ENCODE measurements at places on chromosomes 13 and 19.

DNA sequence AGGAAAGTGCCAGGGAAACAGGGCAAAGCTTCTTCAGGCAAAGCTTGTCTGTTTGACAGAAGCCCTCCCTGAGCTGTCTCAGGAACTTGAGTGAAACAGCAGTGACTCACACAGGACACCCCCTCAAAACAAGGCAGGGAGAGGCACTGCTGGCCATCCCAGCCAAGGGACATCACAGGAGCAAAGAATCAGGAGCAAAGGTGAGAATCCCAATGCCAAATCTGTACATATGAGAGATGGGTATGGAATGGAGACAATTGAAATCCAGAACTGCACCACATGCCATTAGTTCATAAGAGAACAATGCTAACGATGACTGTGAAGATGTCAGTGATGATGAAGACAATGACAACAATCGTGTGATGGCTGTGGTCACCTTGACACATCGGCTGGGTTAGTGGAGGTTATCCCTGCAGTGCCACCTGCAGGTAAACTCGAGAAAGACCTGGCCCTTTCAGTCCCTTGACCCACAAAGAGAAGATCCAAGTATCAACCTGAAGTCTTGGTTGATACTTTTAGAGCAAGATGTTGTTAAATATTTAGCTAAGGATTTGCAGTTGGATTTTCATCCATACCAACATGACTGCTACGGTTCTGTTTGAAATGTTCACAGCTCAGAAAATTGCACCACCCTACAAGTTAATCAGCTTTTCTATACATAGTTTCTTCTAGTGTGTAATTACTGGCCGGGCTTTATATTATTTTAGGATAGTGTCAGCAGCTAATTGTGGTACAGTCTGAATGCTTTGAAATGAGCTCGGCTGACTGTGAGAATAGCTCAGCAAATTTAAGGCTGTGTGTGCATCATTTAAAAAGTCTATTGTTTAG lies 42.0 kb upstream of the IPO5 start:
- no peak for DNase-seq

- no peak for DNase-seq
Measured at GRCh38 chr13:72097568-72097967, 230.6 kb upstream of the DACH1 start.

- DNase-seq = no peak
Measured at GRCh38 chr19:21335721-21336120, 6.5 kb upstream of the ZNF708 start.

DNA sequence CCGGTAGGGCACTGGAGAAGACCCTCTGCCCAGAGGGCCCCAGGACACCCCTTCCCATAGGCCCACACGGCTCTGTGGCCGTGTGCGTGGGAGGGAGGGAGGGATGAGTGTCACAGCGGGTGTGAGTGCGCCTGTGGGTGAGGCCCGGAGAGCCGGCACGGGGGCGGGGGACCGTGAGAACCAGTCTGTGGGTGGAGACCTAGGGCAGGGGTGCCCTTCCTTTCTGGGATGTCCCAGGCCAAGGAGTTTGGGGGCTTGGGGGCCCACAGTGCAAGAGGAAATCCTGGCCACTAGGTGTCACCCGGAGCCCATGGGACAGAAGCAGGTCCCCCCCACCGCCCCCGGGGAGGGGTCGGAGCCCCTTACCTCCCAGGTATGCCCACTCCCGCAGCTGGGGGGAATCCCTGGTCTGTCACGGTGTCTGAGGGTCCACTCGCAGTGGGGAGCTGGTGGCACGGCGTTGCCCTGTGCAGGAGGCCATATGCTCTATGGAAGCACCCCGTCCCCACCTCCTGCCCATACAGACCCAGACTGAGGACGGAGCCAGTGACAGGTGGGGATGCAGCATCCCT lies 16.0 kb upstream of the SLC7A10 start:
- DNase-seq = no peak

DNA sequence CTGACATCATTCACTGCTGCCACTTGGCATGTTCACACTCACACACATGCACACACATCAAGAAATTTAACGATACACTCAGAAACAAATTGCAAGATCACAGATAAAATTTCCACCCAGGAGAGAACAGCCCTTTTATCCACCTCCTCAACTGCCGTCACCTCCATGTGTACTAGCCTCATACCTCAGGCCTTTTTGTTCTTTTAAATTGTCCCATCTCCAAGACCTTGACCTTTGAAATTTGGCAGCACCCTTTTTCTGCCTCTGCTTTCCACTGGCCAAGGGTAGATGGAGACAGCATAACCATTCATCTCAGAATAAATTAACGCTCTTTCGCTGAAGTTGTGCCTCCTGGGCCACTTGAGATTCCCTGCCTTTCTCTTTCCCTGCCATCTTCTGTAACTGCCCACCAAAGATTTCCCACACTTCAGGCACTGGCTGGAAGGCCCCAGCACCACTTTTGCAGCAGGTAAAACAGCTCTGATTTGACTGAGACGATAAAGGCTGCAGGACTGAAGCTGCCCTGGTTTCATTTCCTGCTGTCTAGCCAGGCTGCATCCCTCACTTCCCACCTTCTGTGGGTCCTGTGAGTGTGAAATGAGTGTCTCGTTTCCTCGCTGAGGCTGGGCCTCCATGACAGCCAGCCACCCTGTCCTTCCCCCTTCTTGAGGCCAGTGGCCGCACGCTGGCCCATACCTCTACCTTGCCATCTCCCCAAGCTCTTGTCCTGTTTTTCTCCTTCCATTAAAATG lies 39.3 kb downstream of the MBNL2 start:
- DNase-seq = peak; percentile 35

- DNase-seq = no peak
Measured at GRCh38 chr19:3467437-3468198, 12.7 kb downstream of the SMIM24 start.

- no peak for DNase-seq
Measured at GRCh38 chr19:5669212-5669611, 11.1 kb downstream of the MICOS13 start.

- no peak for DNase-seq
Measured at GRCh38 chr13:24651718-24652345, 28.4 kb upstream of the ATP12A start.

GRCh38 chr19:15010501-15011300 lies 31.0 kb upstream of the SLC1A6 start:
- no peak for DNase-seq

DNA sequence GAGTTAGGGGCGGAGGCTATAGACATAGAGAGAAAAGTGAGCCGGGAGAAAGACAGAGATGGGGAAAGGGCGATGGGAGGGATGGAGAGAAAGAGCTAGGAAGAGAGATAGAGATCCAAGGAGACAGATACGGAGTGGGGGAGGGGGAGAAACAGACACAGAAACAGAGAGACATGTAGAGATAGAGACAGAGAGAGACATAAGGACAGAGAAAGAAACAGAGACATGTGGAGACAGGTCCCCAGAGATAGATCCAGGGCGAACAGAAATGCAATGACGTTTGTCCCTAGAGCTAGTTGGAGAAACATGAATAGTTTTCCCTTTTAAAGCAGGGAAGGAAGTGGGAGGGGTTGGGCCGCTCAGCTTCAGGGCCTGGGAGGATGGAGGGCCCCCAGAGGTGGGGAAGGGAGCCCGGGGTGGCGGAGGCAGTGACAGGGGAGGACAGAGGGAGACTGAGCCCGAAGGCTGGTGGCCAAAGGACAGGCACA lies 4.6 kb downstream of the PPP1R14A start:
- no peak for DNase-seq

DNA sequence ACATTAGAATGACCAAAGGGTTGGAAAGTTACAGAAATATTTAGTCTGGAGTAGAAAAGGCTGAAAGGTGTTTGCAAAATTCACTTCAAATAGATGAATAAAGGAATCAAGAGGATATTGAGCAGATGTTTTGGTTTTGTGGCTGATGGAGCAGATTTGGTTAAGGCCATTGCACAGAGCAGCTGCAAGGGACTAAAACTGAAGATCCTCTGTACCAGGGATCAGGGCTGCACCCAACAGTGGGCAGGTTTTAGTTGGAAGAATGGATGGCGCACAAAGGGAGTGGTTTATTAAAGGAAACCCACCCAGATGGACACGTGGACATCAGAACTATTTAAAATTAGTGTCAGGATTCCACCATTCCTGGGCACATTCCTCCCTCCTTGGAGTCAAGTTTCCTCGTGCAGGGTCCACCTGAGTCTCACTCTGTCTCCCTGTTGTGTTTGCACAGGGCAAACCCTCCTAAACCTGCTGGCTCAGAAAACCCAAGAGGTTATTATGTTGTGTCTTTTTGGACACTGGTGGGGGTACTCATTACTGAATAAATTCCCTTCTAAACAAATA lies 9.2 kb upstream of the UBAC2 start:
- DNase-seq = no peak

DNA sequence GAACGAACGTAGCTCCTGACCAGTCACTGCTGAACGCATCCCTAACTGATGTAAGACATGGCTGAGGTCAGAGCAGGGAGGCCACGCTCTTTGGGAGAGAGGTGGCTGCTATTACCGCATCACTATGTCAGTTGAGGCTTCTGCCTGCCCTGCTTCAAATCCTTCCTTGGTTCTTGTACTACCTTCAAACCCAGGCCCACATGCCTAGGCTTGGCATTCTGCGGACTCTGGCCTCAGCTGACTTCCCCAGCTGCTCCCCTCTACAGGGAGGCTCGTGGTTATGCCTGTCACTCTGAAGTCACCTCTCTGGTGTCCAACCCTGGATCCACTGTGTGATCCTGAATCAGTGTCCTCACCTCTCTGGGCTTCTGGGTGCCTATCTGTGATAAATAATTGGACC lies 14.8 kb upstream of the MEIS3 start:
- DNase-seq = no peak

GRCh38 chr19:42148266-42148665 lies 16.0 kb upstream of the POU2F2 start:
- DNase-seq = no peak

GRCh38 chr19:33465371-33465770 lies 56.2 kb downstream of the PEPD start:
- DNase-seq = no peak

- DNase-seq = no peak
Measured at GRCh38 chr19:17936379-17936778, 3.6 kb downstream of the CCDC124 start.

GRCh38 chr19:6413721-6414643 lies 10.6 kb downstream of the KHSRP start:
- no peak for DNase-seq

GRCh38 chr19:4051175-4052101 lies 15.3 kb downstream of the ZBTB7A start:
- no peak for DNase-seq

- DNase-seq = no peak
Measured at GRCh38 chr13:49225223-49226042, 5.3 kb downstream of the MLNR start.

GRCh38 chr13:24162604-24163003 lies 2.1 kb downstream of the SPATA13 start:
- no peak for DNase-seq

DNA sequence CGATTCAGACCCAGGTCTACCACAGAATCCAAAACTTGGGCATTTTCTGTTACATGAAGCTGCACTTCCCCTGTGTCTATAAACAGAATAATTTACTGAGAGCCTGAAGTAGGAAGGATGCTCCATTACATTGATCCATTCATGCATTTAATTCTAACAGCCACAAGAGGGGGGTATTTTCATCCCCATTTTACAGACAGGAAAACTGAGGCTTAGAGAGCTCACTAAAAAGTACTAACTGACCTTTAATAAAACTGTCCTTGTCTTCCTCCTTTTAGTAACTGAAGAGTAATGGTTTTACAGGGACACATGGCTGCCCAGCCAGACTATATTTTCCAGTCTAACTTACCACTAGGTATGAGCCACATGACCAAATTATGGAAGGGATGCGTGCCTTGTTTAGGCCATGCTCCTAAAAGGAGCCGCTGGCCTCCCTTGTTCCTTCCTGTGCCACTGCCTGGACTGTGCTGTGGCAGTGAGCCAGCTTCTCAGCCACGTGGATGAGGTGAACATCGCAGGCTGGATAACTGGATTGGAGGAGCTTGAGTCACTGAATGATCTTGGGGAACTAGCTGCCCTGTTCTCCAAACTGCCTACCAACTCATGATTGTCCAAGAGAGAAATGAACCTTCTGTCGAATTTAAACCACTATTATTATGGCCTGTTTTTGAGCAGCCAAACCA lies 108.3 kb downstream of the DOCK9 start:
- DNase-seq = no peak

DNA sequence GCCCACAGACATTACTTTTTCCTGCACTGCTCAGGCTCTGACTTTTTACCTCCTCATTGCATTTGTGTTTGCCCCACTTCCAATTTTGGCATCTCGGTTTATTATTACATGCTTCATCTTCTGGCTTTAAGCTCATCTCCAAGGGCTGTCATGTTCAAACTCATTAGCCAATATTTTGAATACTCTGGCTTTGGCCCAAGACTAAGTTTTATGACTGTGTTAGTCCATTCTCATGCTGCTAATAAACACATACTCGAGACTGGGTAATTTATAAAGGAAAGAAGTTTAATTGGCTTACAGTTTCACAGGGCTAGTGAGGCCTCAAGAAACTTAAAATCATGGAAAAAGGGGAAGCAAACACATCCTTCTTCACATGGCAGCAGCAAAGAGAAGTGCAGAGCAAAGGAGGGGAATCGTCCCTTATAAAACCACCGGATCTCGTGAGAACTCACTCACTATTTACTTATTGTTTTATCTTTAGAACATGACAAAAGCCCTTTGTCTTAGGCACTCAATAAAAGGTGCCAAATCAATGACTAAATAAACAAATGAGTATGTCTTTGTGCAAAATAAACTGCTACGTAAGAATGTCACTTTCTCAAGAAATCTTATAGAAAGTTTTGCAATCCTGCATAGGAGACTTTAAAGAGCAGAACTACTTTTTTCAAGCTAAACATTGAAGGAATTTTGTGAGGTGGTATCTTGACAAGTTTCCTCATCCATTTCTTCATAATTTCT lies 233.4 kb upstream of the SPRY2 start:
- DNase-seq = no peak

- DNase-seq = no peak
Measured at GRCh38 chr13:45516757-45517156, 52.0 kb downstream of the COG3 start.

- no peak for DNase-seq
Measured at GRCh38 chr19:17703824-17704463, 15.3 kb upstream of the MAP1S start.

DNA sequence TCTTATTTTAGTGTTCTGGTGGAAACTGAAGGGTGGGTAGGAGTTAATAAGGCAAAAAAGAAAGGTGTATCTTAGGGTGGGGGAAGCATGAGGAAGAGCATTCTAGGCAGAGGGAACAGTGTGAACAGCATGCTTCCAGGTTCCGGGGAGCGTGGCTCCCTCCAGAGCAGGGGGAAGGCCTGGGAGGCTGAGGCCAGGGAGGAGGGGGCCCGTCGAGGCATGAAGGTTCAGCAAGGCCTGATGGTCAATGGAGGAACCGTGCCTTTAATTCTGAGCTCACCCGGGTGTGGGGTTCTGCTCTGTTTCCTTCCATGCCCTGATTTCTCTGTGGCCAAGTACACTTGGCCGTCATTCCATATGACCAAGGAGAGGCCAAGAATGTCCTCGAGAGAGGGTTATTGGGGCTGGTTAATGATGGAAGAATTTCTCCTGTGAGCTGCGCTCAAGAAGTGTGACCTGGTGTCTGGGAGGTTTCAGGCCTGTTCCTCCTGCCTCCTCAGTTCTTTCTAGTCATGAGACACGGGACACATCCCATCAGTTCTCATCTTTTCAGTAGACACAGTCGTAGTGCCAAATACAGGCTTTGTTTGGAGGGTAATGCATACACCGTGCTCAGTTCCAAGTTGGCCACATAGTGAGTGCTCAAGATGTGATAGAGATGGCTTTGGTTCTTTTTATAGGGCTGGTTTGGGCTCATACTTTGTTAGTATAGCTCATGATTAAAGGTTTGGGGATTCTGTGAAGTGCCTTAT lies 73.6 kb downstream of the SIPA1L3 start:
- no peak for DNase-seq

Measured in GM12891 (cell line).